Activated T-helper 1 cell treated with Interleukin-2 at 50 U/mL for 16 hours (primary cell): ENCODE measurements at places on chromosomes 16 and 17.
A peak's percentile ranks its signal among the peaks of the same experiment; 100 is the strongest.

DNA sequence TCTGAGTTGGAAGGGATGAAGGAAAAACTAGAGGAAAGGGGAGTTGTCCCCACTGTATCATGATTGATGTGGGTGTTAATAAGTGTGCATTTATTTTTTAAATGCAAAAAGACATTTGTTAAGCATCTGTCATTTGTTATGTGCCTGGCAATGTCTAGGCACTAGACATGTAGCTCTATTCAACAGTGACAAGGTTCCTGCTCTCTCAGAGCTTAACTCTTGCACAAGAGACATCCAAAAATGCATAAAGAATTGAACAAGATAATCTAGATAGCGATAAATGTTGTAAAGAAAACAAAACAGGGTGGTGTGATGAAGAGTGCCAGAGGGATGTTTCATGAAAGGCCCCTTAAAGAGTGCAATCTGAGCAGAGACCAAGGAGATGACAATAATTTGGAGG is 148.9 kb downstream of the TOX3 start:
- DNase-seq = no peak

GRCh38 chr16:5706211-5706610 is 608.6 kb upstream of the EEF2KMT start:
- DNase-seq = no peak

GRCh38 chr16:30429418-30429677 is 482 bp downstream of the DCTPP1 start:
- DNase-seq = no peak

GRCh38 chr17:5182597-5183409 is 8.9 kb downstream of the ZNF594 start:
- DNase-seq = no peak

GRCh38 chr17:42133461-42134041 is 10.9 kb downstream of the HSPB9 start:
- no peak for DNase-seq

DNA sequence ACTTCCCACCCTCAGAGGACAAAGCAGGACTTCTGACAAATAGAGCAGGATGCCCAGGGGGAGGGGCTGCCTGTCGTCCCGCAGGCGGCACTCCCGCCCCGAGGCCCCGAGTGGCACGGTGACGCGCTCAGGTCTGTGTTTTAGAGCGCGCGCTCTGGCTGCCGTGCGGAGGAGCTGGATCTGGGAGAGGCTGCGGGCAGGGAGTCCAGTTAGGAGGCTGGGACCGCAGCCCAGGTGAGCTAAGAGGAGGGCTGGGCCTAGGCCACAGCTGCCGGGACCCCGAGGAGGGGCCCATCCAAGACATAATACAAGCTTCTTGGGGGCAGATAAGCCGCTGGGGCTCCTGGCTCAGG is 6.4 kb downstream of the DOC2A start:
- DNase-seq = no peak

GRCh38 chr17:65637786-65638185 is 76.3 kb upstream of the AXIN2 start:
- no peak for DNase-seq

DNA sequence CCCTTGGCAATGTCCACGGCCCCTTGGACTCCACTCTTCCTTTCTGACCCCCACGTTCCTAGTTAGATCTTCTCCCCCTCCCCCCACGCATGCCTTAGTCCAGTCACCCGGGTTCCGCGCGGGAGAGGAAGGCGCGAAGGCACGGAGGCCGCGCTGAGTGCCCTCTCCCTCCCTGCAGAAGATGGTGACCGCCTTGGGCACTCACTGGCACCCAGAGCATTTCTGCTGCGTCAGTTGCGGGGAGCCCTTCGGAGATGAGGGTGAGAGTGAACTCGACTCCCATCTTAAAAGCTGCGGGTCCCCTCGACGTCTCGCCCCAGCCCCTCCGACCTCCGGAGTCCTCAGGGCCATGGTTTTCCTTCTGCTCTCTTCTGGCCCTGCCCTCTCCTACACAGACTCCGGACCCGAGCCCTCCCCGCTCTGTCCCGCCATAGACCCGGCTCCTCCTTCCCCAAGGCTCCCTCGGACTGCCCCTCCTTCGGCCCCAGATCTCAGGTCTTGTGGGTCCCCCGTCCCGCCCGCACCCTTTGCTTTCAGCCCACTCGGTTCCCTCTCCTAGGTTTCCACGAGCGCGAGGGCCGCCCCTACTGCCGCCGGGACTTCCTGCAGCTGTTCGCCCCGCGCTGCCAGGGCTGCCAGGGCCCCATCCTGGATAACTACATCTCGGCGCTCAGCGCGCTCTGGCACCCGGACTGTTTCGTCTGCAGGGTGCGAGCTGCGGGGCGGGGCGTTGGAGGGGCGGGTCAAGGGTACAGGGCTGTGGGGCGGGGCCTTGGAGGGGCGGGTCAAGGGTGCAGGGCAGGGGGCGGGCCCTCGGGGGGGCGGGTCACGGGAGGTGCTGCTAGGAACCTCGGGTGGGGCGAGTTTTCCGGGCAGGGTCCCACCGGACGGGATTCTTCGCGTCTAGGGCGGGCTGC is 4.6 kb downstream of the TGFB1I1 start:
- DNase-seq = peak; percentile 82

GRCh38 chr17:29303386-29303785 is 9.4 kb upstream of the NUFIP2 start:
- no peak for DNase-seq

DNA sequence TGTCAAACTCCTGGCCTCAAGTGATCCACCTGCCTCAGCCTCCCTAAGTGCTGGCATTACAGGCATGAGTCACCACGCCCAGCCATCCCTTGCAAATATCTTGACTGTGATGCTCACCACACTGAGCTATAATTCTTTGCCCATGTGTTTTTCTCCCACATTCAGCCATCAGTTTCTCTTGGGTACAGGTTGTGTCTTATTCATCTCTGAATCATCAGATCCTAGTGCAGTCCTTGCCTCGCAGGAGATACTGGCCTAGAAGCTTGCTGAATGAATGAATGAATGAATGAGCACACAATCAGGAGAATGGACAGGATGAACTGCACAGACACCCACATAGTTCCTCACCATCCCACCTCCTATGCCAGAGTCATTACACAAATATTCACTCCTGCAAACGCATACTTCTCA is 24.4 kb upstream of the ETV4 start:
- no peak for DNase-seq

GRCh38 chr17:28744972-28745785 is 1.4 kb downstream of the TRAF4 start:
- DNase-seq = no peak

DNA sequence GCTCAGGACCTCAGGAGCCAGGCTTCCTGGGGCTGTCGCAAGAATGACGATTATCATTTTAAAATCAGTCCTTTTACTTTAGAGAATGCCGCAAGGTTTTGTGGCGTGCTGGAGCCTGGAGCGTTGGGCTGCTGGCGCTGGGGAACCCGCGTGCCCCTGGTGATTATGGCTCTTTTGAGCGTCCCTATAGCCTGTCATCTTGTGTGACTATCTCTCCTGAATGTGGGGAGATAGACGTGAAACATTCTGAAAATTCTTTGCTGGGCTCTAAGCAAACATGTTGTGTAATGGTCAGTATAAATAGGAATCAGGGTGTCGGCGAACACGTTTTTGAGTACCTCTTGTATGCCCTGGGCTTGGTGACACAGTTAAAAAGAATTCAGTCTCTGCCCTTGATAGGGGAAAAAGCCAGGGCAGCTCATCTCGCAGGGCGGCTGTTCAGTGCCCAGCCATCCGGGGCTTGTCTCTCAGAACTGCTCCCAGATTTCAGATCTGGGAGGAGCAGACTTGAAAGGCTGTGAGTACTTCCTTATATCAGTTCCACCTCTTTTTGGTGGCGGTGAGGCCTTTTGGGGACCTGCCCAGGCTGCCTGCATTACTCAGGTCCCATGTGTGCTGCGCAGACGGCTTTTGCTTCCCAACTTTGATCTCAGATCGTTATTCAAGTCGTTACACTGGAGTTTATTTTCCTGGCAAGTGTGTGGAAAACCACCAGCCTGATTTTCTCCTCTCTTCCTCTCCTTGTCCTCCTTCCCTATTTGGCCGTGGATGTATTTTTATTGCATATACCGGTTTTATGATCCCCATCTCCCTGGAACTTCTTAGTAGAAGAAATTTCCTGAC is 973 bp downstream of the SLC7A6 start:
- no peak for DNase-seq

DNA sequence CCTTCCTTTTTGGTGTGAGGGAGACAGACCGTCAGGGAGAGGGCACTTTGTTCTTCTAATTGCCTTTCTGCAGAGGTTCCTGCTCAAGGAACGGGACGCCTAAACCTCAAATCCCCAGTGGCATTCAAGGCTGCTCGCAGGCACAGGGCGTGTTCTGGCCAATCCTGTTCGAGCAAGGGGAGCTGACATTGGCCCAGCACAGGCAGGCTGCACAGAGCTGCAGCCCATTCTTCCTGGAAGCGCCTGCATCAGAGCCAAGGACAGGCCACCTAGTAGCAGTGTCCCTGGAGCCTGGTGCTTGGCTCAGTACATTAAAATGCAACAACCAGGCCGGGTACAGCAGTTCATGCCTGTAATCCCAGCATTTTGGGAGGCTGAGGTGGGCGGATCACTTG is 72.2 kb upstream of the CREBBP start:
- DNase-seq = no peak

GRCh38 chr16:57608462-57609113 is 19.8 kb upstream of the ADGRG1 start:
- DNase-seq = no peak

DNA sequence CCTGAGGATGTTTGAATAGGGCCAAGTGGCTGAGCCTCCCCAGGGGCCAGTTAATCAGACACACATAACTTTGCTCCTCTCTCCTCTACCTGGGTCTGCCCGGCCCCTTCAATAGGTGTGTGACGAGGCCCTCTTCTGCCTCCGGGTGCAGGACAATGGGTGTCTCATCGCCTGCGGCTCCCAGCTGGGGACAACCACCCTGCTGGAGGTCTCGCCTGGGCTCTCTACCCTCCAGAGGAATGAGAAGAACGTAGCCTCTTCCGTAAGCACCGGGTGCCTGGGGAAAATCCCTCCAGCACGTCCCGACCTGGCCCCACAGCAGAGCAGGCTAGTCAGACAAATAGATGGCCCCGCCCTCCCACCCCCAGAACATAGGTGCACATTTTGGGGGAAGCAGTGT is 16.1 kb upstream of the KIF19 start:
- DNase-seq = no peak
